ENCODE measurements at places on chromosomes 11 and 22.

DNA sequence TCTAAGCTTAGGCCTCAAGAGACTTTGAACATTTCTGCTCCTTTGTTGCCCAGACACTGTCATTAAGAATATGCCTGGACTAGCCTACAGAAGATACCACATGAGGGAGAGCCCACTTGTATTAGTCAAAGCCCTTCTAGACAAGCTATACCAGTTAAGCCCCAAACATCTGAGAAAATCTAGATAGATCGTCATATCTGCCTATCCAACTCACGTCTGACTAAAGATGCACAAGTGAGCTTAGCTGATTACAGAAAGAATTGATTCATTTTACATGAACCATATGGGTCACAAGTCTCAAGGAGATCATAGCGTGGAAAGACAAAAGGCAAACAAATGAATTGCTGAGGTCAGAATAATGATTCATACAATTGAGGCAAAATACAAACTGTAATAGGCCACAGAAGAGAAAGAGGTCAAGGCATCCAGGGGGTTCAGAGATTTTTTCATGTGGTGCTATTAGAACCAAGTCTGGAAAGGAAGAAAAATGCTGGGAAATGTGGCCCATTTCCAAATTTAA, 1155.5 kb upstream of the TENM4 start:
- no peak for DNase-seq

DNA sequence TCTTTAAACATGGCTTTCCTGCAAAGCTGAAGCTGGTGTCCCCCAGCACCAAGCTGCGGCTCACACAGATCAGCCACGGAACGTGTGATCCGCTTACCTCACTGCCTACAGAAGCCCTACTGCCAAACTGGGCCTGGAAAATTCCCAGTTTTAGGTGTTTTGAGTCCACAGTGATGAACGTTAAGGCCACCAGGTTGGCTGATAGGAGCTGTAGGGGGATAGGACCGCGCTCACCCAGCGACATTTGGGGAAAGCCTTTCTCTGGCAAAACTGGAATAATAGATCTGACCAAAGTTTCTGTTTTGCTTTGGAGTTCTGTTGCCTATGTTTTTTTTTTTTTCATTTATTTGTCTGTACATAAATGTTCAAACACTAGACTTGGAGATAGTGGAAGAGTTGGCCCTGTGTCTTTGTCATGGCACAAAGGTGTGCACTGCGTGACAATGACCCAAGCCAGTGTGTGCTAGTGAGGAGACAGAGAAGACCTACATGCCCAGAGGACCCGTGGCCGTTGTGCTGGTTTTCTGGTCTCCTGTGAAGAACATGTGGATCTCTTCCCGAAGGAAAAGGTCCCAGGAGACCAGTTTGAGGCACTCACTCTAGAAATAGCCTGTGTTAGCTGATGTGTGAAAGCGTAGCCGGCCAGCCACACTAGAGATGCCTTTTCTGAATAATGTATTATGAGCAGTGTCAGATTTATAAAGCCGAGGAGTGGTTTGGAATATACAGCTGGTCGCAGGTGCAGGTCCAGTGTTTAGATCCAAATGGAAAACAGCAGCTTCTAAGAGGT, 15.0 kb downstream of the ASPHD2 start:
- no peak for DNase-seq

DNA sequence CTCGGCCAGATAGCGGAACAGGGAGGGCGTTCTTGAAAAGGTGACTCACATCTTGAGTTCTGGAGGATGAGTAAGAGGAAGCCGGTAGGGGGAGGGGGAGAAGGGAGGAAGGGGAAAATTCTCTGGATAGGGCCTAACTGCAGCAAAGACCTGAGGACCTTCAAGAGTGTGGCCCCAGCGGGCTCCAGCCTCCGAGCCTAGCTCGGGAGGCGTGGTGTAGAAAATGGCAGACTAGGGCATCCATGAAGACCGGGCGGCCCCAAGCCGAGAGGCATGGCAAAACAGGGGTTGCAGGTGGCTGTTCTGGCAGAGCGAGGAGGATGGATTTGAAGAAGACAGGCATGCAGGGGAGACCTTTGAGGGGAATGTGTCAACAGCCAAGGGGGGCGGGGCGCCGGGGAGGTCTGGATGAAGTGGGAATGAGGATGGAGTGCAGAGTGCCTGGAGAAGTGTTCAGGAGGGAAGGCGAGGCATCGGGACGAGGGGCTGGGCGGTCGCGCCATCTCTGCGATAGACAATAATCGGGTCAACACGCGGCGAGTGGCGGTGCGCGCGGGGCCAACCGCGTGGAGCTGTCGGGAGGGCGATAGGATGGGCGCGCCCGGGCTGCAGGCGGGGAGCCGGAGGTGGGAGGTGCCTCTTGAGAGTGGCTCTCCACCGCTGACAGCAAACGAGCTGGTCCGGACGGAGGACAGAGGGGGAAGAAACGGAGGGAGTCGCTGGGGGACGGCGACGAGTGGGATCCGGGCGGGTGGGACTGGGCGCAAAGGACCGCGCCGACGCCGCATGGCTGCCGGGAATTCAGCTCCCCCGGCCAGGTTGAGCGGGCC, 40.0 kb upstream of the CREB3L1 start:
- DNase-seq, result peak; percentile 22

- DNase-seq, result no peak
Measured at GRCh38 chr11:32379719-32380118, 55.6 kb downstream of the WT1 start.

GRCh38 chr11:127651175-127651887, 650.8 kb upstream of the KIRREL3 start:
- DNase-seq, result no peak

- DNase-seq, result no peak
Measured at GRCh38 chr22:37259540-37260029, 15.5 kb upstream of the RAC2 start.

- DNase-seq, result no peak
Measured at GRCh38 chr11:129861702-129862522, 33.5 kb downstream of the NFRKB start.

GRCh38 chr22:27775758-27776649, 25.6 kb downstream of the MN1 start:
- no peak for DNase-seq

Measured in T-helper 2 cell (primary cell).